Ascending aorta (tissue), 2 donors: ENCODE measurements at places on chromosomes 1 and 21. TPM values are rescaled to one million over a fixed set of nuclear protein-coding genes. Genes with fewer than 3 reads are reported as not detected.
A peak's percentile ranks its signal among the peaks of the same experiment; 100 is the strongest.

GRCh38 chr1:112981426-112981825 lies 25.4 kb upstream of the SLC16A1 start:
- no peak overlapping the region for H3K27ac ChIP-seq
- H3K27me3 ChIP-seq: no peaks in the 10 kb centered on the region
- DNase-seq: no peak
- no peaks in the 10 kb centered on the region for H3K36me3 ChIP-seq
- H3K4me3 ChIP-seq: no peak overlapping the region
- peaks cover 3% of the 10 kb centered on the region for H3K4me1 ChIP-seq

DNA sequence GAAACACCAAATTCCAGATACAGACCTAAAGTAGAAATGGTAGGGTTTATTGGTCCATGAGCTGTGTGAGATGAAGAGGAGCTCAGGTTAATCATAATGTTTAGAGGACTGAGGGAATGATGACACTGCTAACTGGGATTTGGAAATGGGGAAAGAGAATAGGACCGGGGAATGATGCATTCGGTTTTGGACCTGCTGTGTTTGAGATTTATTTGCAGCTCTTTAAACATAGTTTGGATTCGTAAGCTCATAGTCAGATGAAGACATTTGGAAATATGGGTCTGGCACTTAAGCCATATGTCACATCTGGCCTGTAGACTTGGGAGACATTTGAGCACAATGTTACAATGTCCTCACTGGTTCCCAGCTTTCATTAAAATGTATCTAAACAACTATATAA lies 127.9 kb upstream of the DUSP10 start:
- no peaks in the 10 kb centered on the region for H3K4me1 ChIP-seq
- DNase-seq: no peak
- H3K27ac ChIP-seq: no peak overlapping the region
- no peak overlapping the region for H3K4me3 ChIP-seq

DNA sequence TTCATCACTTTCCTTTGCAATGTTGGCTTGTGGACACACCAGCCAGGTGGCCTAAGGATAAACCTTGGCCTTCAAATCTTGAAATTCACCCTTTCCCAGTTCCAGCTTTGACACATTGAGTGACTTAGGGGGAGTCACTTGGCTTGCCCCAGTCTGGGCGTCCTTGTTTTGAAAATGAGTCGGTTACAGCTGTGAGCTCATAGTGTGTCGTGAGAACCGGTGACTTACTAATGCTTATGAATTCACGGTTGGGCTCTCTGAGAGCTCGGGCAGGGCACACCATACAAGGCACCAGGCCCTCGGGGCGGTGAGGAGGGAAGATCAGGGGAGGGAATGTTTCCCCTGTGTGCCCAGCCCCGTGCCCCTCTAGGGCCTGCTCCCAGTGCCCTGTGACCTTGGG lies 126.9 kb upstream of the TMPRSS2 start:
- H3K4me3 ChIP-seq: no peak overlapping the region
- H3K27ac ChIP-seq: no peak overlapping the region
- peaks cover 5% of the 10 kb centered on the region for H3K4me1 ChIP-seq
- H3K36me3 ChIP-seq: no peaks in the 10 kb centered on the region

Gene GCLM
- total RNA-seq: 3.3 TPM

GRCh38 chr1:26994020-26994786 lies 711 bp downstream of the TRNP1 start:
- DNase-seq: no peak
- peak overlapping the region; percentile 73 for H3K27ac ChIP-seq
- peaks cover 30% of the 10 kb centered on the region for H3K4me1 ChIP-seq
- no peaks in the 10 kb centered on the region for H3K27me3 ChIP-seq
